ENCODE measurements at places on chromosomes 3 and 15.

- DNase-seq = no peak
Measured at GRCh38 chr15:38994310-38994709, 429.7 kb upstream of the RASGRP1 start.

GRCh38 chr15:68354923-68355322, 77.0 kb downstream of the ITGA11 start:
- DNase-seq = peak; percentile 92

- peak; percentile 80 for DNase-seq
Measured at GRCh38 chr3:170802164-170803151, 67.5 kb downstream of the RPL22L1 start.

DNA sequence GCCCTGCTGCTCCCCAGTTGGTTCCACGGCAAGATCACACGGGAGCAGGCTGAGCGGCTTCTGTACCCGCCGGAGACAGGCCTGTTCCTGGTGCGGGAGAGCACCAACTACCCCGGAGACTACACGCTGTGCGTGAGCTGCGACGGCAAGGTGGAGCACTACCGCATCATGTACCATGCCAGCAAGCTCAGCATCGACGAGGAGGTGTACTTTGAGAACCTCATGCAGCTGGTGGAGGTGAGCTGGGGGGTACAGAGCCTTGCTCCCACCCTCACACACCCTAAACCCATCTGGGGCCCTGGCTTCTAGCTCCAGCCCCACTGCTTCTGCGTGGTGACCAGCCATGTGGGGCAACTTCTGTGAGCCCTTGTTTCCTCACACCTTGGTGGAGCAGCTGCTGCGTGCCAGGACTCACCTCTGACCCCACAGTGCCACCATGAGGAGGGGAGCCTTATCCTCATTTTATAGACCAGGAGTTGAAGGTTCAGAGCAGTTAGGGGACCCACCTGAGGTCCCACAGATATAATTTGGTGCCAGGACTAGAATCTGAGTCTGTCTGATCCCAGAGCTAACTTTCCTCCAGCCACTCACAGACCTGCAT, 13.3 kb upstream of the LMAN1L start:
- DNase-seq = no peak

DNA sequence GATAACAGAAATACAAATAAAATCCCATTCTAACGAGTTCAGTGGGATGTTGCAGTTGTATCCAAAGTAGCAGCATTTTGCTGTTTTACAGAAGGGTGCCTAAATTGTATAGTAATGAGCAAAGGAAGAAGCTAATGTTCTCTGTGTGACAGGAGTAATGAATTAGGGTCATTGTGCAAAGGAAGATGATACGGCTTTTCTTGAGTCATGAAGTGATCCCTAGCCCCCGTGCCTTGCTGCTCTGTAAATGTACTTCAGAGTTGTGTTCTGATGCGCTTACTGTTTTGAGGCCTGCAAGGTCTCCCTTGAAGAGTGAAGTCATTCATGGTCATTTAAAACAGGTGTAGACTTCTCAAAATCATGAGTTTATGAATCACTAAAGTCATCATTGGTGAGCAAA, 37.9 kb downstream of the ATP1B3 start:
- DNase-seq = no peak

DNA sequence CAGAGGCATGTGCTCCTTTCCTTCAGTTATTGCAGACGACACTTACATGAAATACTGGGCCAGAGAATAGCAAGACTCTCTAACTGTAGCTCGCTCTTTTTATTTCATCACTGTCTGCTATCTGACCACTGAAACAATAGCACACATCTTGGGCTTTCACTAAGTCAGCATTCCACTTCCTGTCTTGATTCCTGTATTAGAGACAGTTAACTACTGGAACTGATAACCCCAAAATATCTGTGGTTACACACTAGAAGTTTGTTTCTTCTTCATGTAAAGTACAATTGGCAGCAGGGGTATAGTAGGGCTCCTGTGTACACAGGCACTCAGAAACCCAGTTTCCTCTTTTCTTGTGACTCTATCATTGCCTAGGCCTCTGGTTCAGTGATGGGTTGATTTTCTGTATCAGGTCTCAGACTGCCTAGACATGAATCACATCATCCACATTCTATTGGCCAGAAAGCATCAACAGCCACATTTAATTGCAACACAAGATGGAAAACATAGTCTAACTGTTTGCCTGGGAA, 230.2 kb upstream of the CD96 start:
- no peak for DNase-seq

DNA sequence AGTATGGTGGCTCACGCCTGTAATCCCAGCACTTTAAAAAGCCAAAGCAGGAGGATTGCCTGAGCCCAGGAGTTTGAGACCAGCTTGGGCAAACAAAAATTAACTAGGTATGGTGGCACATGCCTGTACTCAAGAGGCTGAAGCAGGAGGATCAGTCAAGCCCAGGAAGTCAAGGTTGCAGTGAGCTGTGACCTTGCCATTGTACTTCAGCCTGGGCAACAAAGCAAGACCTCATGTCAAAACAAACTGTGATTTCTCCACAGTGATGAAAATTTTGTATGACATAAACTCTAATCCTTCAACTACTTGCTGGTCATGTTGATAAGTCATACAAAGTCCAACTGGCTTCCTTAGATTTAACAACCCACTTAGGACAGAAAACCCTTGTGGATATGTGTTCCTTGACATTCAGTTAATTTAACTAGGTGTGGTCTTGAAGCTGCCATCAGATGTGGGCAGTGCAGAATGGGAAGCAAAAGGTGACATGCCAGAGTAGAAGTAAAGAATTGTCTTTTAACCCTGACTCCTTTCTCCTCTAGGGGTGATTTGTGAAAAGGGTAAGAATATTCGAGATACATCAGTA, 263.3 kb downstream of the PTPRG start:
- no peak for DNase-seq

GRCh38 chr3:34678575-34678974, 880.1 kb downstream of the PDCD6IP start:
- DNase-seq = no peak

DNA sequence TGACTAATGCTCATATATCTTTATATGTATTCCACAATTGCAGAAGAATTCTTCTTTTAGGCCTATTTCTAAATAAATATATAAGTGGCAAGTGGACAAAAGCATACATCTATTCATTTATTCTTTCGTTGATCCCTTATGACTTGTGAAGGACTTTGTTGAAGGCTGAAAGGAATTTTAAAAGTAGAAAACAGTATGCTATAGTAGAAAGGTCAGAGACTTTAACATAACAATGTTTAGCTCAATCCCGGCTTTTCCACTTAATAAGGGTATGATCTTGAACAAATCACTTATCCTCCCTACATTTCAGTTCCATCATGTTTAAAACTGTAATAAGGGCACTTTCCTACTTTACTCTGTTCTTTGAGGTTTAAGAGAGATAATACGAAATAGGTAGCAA, 672.9 kb downstream of the MECOM start:
- no peak for DNase-seq

GRCh38 chr3:145882436-145882835, 278.5 kb downstream of the PLOD2 start:
- DNase-seq = no peak

DNA sequence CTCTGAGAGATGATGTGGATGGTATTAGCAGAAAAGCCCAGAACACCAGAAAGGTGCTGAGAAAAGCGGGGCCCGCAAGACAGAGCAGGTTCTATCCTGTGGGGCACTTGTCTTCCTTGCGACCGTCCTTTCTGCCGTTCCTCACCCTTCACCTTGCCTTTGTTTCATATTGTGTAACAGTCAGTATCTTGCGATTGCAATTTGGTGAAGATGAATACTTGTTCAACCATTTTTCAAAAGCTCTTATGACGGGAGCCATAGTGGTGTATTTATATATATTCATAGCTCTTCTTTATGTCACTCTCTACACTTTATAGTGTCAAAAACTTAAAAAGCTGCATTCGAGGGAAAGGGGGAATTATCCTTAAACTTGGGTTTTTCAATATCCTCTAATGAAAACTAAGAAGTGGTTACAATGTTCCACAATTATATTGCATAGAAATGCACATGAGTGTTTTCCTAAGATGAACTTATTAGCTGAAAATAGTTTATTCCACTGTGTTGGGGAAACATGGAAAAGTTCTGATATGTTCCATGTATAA, 797 bp downstream of the MAP3K13 start:
- DNase-seq = no peak

DNA sequence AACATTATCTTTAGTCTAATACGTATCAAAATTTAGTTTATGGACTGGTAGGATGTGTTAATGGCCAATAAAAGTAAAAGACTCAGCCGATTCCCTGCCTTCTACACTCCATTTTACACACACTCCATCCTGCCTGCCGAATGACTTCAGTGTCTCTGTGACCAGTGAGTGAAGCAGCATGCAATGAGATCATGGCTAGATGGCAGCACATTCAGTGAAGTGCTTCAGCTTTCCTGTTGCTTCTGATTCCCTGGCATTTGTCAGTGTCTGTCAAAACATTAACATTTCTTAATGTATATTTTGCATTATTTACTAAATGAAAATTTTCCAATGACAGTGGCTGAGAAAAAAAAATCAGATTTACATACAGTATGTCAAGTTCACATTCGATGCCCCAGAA, 412.0 kb downstream of the FHIT start:
- peak; percentile 15 for DNase-seq
